ENCODE measurements at places on chromosomes 7 and 10.

- peak; percentile 21 for DNase-seq
Observed at GRCh38 chr7:74498996-74499834, 45.5 kb downstream of the GTF2IRD1 start.

DNA sequence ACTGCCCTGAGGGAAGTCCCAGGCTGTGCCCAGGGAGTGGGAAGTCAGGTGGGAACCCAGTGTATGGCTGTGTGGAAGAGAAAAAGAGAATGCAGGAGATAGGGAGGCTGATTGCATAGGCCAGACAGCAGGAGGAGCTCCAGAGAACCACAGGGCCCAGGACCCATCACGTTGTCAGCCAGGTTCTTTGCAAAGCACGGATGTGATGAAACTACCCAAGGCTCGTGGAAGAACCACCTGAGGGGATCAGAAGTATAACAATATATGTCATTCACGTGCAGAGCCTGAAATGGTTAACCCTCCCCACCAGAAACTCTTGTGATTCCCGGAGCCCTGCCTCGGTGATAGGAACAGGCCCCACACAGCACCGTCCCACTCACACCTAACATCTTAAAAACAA lies 83.6 kb downstream of the LARP4B start:
- DNase-seq, result no peak

GRCh38 chr7:117530390-117530789 lies 50.6 kb downstream of the CFTR start:
- DNase-seq, result no peak

DNA sequence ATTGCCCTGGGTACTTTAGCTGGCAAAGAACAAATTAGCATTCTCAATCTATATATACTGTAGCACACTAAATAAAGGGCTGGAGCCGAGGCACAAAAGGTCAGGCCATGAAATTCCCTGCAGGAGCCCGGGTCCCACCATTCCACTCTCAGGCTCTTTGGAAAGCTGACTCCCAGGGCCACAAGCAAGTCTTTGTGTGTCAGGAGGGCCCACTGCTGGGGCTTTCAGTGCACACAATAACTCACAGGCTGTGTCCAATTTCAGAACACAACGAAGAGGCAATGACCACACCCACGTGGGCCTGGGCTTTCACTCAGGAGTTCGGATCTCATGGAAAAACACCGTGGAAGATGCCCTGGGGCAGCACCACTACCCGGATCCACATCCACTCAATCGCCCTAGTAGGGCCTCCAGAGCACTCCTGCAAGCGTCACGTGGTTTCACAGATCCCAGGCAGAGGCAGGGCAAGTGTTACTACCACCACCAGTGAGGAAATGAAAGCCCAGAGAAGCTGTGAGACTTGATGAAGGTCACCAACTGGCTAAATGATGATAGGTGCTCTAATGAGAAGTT lies 60.3 kb downstream of the COBL start:
- peak; percentile 46 for DNase-seq

GRCh38 chr10:64102264-64102633 lies 581.0 kb downstream of the REEP3 start:
- no peak for DNase-seq

GRCh38 chr10:75982611-75983369 lies 551.4 kb downstream of the LRMDA start:
- DNase-seq, result peak; percentile 6

GRCh38 chr7:363626-364025 lies 73.7 kb downstream of the FOXL3 start:
- DNase-seq, result no peak
